Stimulated activated CD4-positive, alpha-beta T cell treated with anti-CD3 and anti-CD28 coated beads, Interleukin-12 subunit alpha, Interleukin-12 subunit beta, amount 100 ng/mL, for 48 hours (primary cell): ENCODE measurements at places on chromosomes 12 and 14.
A peak's percentile ranks its signal among the peaks of the same experiment; 100 is the strongest.

GRCh38 chr12:57332646-57333312 lies 81.8 kb upstream of the STAC3 start:
- DNase-seq, result no peak

GRCh38 chr12:25959071-25959961 lies 834 bp downstream of the RASSF8 start:
- no peak for DNase-seq

GRCh38 chr12:117312770-117313169 lies 48.7 kb downstream of the NOS1 start:
- no peak for DNase-seq

DNA sequence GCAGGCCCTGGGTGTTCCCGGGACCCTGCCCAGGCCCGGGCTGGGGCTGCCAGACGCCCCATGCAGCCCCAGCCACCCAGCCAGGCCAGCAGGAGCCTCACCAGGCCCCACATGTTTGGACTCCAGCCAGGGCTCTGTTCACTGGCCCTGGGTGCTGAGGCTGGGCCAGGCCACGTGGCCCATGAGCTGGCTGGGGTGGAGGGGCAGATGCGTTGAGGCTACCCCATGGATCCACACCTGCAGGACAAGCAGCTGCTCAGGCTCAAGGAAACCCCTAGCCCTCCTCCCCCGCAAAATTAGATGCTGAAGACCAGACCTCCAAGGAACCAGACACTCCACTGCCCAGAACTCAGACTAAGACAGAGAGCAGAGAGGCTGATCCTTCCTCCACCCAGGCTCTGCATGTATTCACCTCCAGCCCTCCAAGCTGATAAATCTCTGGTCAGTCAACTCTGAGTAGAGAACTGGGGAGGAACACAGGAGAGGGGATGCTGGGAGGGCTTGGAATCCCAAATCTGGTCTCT lies 1.6 kb downstream of the CDH24 start:
- DNase-seq, result no peak

DNA sequence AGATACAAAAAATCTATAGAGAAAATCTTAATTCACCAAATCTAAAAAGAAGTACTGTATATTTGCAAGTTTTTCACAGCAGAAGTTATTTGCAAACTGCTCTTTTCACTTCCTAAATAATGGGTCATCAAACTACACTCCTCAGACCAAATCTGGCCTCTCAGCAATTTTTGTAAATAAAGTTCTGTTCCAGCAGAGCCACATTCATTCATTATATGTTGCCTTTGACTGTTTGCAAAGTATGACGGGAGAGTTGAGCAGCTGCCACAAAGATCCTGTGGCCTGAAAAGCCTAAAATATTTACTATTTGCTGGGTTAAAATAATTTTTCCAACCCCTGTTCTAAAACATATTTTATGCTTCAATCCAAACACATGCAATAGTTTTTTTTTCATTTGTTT lies 1222.3 kb upstream of the SEL1L start:
- no peak for DNase-seq

DNA sequence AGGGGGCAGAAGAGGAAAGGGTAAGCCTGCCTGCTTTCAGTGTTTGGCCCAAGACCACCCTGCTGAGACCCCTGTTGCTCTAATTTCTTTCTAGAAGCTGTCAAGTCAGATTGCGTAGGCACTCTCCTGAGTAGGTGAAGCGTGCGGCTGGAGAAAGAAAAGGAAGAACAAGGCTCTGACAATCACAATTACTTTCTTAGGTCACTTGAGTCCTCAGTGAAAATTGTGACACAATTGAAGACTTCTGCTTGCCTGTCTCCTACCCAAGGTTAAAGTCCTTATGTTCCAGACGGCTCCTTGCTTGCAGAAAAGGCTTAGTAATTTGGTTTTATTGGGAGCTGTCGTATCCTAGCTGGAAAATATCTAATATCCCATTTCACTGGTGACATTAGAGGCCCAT lies 721 bp upstream of the CTSG start:
- no peak for DNase-seq

- no peak for DNase-seq
These were observed 51.6 kb downstream of the ARHGAP5 start for GRCh38 chr14:32128703-32129102.

- no peak for DNase-seq
These were observed 426.2 kb downstream of the ZFP36L1 start for GRCh38 chr14:68366656-68367055.

DNA sequence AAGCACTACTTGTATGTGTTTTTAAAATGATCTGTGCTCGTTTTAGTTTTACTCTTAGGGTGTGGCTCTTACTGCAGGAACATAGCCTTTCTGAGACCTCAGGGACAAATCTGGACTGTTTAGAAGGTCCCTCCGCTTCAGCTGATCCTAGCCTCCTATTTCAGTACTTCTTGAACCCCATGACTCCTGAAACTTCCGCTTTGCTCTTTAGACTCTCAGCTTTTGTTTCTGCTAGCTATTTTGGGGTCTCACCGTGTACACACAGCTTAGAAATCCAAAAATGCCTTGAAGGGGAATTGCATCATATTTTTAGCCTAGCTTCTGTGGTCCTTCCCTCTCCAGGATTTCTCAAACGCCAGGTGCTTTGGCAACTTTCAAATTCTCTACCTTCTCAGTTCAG lies 8.3 kb downstream of the OR11G2 start:
- no peak for DNase-seq

DNA sequence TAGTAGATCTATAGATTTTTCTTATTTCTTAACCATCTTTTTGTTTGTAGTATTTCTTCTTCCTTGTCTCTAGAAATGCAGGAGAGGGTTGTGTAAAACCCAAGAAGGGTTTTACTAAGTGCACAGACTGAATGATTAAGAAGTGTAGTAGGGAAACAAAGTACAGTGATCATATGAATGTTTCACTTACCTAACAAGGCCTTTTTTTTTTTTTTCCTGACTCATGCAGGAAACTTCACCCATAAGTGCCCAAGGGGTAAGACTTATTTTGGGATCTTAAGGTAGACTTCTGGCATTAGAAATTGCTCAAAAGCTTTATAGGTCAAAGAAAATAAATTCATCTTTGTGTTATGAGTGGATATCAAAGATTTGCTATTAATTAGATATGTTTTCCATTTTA lies 10.2 kb downstream of the SCN8A start:
- DNase-seq, result no peak

DNA sequence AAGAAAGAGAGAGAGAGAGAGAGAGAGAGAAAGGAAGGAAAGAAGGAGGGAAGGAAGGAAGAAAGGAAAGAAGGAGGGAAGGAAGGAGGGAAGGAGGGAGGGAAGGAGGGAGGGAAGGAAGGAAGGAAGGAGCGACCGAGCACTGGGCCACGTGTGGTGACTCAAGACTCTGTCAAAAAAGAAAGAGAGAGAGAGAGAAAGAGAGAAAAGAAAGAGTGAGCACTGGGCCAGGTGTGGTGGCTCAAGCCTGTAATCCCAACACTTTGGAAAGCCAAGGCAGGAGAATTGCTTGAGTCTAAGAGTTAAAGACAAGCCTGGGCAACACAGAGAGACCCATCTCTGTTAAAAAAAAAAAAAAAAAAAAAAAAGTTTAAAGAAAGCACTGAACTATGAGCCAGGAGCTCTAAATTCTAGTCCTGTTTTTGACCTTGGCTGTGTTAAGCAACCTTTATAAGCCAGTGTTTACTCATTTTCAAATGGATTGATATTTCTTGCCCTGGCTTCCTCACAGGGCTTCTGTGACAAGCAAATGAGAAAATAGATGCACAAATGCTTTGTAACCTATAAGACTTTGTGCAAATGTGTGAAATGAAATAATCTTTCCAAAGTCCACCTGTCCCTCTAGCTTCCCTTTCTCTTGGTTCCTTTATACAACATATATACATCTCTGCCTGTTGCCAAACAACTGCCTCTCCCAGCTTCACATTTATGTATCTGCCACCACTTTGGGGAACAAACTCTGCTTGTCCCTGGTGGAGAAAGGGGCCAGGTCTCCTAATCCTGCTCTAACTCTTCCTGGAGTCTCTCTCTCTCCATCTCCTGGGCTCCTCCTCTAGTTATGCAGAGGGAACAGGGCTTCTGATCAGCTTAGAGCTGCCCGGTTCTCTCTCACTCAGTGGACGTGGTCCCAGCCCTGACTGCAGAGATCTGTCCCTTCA lies 16.1 kb upstream of the PLEKHG6 start:
- no peak for DNase-seq

GRCh38 chr12:131795690-131796410 lies 32.3 kb upstream of the MMP17 start:
- DNase-seq, result no peak

DNA sequence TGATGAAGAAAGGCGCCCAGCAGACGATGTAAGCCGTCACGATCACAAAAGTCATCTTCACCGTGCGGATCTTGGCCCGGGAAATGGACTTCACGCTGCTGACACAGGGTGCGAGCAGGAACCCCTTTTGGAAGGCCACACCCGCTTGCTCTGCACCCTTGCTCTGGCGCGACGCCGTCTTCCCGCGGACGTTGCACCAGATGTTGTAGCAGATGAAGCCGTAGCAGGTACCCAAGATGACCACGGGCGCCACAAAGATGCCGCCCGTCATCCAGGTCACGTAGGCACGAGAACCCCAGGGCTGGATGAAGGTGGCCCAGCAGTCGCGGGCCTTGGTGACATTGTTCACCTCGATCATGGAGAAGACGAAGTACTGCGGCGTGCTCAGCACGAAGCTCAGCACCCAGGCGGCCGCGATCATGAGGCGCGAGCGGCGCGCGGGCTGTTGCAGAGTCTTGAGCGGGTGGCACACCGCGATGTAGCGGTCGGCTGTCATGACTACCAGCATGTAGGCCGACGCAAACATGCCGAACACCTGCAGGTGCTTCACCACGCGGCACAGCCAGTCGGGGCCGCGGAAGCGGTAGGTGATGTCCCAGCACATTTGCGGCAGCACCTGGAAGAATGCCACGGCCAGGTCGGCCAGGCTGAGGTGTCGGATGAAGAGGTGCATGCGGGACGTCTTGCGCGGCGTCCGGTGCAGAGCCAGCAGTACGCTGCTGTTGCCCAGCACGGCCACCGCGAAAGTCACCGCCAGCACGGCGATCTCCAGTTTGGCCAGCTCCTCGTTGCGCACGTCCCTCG lies 890 bp downstream of the AVPR1A start:
- no peak for DNase-seq

- DNase-seq, result peak; percentile 80
These were observed 235 bp downstream of the RAB2B start for GRCh38 chr14:21476523-21476924.

GRCh38 chr14:71346685-71347084 lies 439.4 kb downstream of the PCNX1 start:
- DNase-seq, result no peak

DNA sequence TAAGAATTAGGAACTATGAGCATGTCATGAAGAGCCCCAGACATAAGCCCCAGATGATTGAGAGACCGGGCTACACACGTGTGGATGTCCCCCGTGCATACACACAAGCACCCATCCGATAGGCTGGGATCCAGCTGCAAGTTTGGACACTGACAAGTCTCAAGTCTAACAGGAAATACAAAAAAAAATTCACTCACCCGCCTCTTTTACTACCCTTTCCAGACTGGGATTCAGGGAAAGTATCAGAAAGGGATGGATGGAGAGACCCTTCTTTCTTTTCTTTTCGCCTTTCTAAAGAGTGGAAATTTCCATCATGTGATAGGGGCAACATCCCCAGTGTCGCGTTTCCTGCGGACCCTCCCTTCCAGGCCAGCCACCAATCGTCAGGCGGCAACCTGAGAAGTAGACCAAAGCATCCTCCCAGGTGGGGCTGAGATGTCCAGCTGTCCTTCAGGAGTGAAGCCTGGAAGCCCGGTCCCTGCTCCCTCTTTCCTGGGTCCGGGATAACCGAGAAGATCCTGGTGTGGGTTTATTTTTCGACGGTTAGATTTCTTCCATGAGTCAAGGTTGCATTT lies 6.4 kb upstream of the SLC38A4 start:
- no peak for DNase-seq

- no peak for DNase-seq
These were observed 13.6 kb upstream of the TBC1D30 start for GRCh38 chr12:64810831-64811230.

- no peak for DNase-seq
These were observed 633 bp downstream of the TC2N start for GRCh38 chr14:91866511-91867295.

- DNase-seq, result no peak
These were observed 150.9 kb downstream of the TTLL5 start for GRCh38 chr14:75811872-75812499.

GRCh38 chr14:75313294-75313693 lies 34.7 kb downstream of the FOS start:
- DNase-seq, result no peak

DNA sequence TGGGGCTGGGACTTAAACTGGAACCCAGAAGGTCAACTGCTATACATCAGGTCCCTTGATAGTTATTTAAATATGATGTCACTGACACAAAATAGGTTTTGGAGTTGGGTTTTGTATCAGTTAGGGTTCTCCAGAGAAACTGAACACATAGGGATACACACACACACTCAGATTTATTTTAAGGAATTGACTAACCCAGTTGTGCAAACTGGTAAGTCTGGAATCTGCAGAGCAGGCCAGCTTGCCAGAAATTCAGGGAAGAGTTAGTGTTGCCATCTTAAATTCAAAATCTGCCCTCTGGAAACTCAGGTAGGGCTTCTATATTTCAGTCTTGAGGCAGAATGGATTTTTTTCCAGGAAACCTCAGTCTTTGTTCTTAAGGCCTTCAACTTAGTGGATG lies 36.9 kb downstream of the MAPK1IP1L start:
- no peak for DNase-seq

DNA sequence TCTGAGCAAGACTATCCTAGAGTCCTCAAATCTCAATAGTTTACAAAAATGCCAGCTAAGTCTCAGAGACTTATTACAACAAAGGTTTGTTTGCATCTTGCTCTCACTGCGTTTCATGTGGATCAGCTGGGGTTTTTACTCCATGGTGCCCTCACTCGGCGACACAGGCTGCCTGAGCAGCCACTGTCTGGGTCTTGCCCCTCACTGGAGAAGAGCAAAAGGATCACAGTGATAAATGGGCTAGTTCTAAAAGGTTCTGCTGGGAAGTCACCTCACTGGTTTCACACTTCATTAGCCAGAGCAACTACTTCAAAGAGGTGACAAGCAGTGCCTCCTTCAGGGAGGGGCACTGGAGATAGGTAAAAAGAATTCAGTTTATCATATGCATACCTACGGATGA lies 392.0 kb downstream of the RPL10L start:
- DNase-seq, result no peak

DNA sequence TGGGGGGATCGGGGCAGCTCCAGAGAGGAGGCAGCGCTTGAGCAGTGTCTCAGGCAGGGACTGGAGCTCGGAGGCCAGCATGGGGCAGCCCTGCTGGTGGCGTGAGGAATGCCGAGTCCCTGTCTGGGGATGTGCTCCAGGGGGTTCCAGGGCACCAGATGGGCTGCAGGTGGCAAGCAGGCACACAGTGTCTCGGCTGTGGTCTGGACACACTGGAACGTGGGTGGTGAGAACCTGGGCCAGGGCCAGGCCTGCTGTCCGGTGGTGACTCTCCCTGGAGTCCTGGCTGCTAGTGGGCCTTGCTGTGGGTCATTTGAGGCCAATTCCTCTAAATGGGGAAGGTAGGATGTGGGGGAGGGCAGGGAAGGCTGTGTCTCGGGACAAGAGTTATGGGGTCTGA lies 199.4 kb upstream of the RTL1 start:
- no peak for DNase-seq

GRCh38 chr12:120903412-120904196 lies 554 bp downstream of the SPPL3 start:
- peak; percentile 57 for DNase-seq

GRCh38 chr12:50309950-50310349 lies 26.6 kb upstream of the LIMA1 start:
- DNase-seq, result no peak

- no peak for DNase-seq
These were observed 12.4 kb downstream of the MTRFR start for GRCh38 chr12:123245678-123246077.

- DNase-seq, result no peak
These were observed 67.6 kb upstream of the TTC7B start for GRCh38 chr14:90883782-90884181.

- DNase-seq, result no peak
These were observed 143.5 kb downstream of the SLC5A8 start for GRCh38 chr12:101066489-101066888.
